Thoracic aorta endothelial cell (primary cell): ENCODE measurements at places on chromosomes 5 and 9. TPM values are rescaled to one million over a fixed set of nuclear protein-coding genes. Genes with fewer than 3 reads are reported as not detected.

The ACSL6 gene
- not detected in 2 replicates for total RNA-seq

The PCDHB7 gene
- 0.22 and 0.40 TPM in 2 replicates for total RNA-seq

The SLC6A3 gene
- total RNA-seq = not detected in 2 replicates

The NKD2 gene
- not detected in 2 replicates for total RNA-seq

The TNFSF8 gene
- total RNA-seq = 0.13 TPM in 1 of 2 replicates, not detected in the other

The IFNA21 gene
- total RNA-seq = not detected in 2 replicates

The TMEM232 gene
- total RNA-seq = 0.80 and 2.4 TPM in 2 replicates

The TMED7 gene
- 195 and 213 TPM in 2 replicates for total RNA-seq

The AIF1L gene
- 41.5 and 49.5 TPM in 2 replicates for total RNA-seq

The GABRA6 gene
- 0.66 and 1.1 TPM in 2 replicates for total RNA-seq

The SHC3 gene
- 1.7 and 9.4 TPM in 2 replicates for total RNA-seq

The RUSC2 gene
- total RNA-seq = 18.9 and 34.7 TPM in 2 replicates

The PAX5 gene
- not detected in 2 replicates for total RNA-seq

The HMGCR gene
- 111 and 144 TPM in 2 replicates for total RNA-seq

The PCDHB9 gene
- total RNA-seq = 0.13 and 0.14 TPM in 2 replicates

The TPPP gene
- under 0.01 and 0.36 TPM in 2 replicates for total RNA-seq

The RUFY1 gene
- 39.1 and 51.1 TPM in 2 replicates for total RNA-seq

The ORM1 gene
- total RNA-seq = not detected in 2 replicates

The ANKRD31 gene
- under 0.01 and 0.07 TPM in 2 replicates for total RNA-seq

The OR1J2 gene
- total RNA-seq = not detected in 2 replicates

The DIRAS2 gene
- not detected in 2 replicates for total RNA-seq

The VCAN gene
- total RNA-seq = 0.57 and 6.3 TPM in 2 replicates

The OR2V1 gene
- not detected in 2 replicates for total RNA-seq

The TSSK1B gene
- under 0.01 TPM in 1 of 2 replicates, not detected in the other for total RNA-seq

The SLF1 gene
- total RNA-seq = 11.8 and 13.7 TPM in 2 replicates

The CDC14B gene
- total RNA-seq = 2.0 and 2.4 TPM in 2 replicates

The C9orf153 gene
- 0.22 and 0.27 TPM in 2 replicates for total RNA-seq

The SYK gene
- total RNA-seq = not detected in 2 replicates

The RPS14 gene
- total RNA-seq = 2,102 and 2,111 TPM in 2 replicates

The HINT1 gene
- total RNA-seq = 179 and 222 TPM in 2 replicates

The SLC46A2 gene
- total RNA-seq = not detected in 2 replicates

The PKD2L2 gene
- total RNA-seq = not detected in 2 replicates

The PDE6A gene
- total RNA-seq = not detected in 2 replicates

The PRR16 gene
- 0.29 and 0.66 TPM in 2 replicates for total RNA-seq

The PCDHGC3 gene
- total RNA-seq = 13.3 and 19.6 TPM in 2 replicates

The TMC1 gene
- total RNA-seq = 2.2 and 3.2 TPM in 2 replicates

The ADRB2 gene
- 4.1 and 8.3 TPM in 2 replicates for total RNA-seq

The CKMT2 gene
- total RNA-seq = not detected in 2 replicates

The TLX3 gene
- total RNA-seq = not detected in 2 replicates

The PCDHB10 gene
- 0.22 and 0.66 TPM in 2 replicates for total RNA-seq

The NFX1 gene
- total RNA-seq = 24.6 and 27.1 TPM in 2 replicates

The IL9 gene
- total RNA-seq = not detected in 2 replicates

The SLC1A1 gene
- total RNA-seq = 27.1 and 36.8 TPM in 2 replicates

The GEMIN5 gene
- total RNA-seq = 42.2 and 42.4 TPM in 2 replicates

The CAMK4 gene
- total RNA-seq = 0.93 and 2.6 TPM in 2 replicates

The KLF9 gene
- 27.7 and 39.8 TPM in 2 replicates for total RNA-seq

The GRM6 gene
- total RNA-seq = not detected in 2 replicates

The SPATA31C1 gene
- not detected in 2 replicates for total RNA-seq

The SIL1 gene
- 28.6 and 28.7 TPM in 2 replicates for total RNA-seq

The QRFP gene
- total RNA-seq = not detected in 2 replicates

The PCDHGB1 gene
- total RNA-seq = 0.50 and 0.66 TPM in 2 replicates

The NUTM2F gene
- not detected in 2 replicates for total RNA-seq

The DNAI1 gene
- 0.07 TPM in 1 of 2 replicates, not detected in the other for total RNA-seq

The FST gene
- 58.4 and 88.6 TPM in 2 replicates for total RNA-seq
